Left ventricle myocardium inferior (tissue), 1 donor: ENCODE measurements at places on chromosomes 5 and 9. TPM values are rescaled to one million over a fixed set of nuclear protein-coding genes. Genes with fewer than 3 reads are reported as not detected.

The IL9 gene
- total RNA-seq: not detected

GRCh38 chr5:120344181-120344580 lies 119.9 kb upstream of the PRR16 start:
- no peaks in the 10 kb centered on the region for H3K4me1 ChIP-seq
- H3K27me3 ChIP-seq: no peaks in the 10 kb centered on the region
- no peak overlapping the region for H3K27ac ChIP-seq
- no peak overlapping the region for H3K4me3 ChIP-seq
- no peaks in the 10 kb centered on the region for H3K36me3 ChIP-seq

GRCh38 chr5:89377767-89378455 lies 494.9 kb upstream of the MEF2C start:
- H3K27me3 ChIP-seq: no peaks in the 10 kb centered on the region
- H3K4me3 ChIP-seq: no peak overlapping the region
- no peaks in the 10 kb centered on the region for H3K36me3 ChIP-seq
- H3K27ac ChIP-seq: no peak overlapping the region
- no peak for DNase-seq
- H3K4me1 ChIP-seq: no peaks in the 10 kb centered on the region

DNA sequence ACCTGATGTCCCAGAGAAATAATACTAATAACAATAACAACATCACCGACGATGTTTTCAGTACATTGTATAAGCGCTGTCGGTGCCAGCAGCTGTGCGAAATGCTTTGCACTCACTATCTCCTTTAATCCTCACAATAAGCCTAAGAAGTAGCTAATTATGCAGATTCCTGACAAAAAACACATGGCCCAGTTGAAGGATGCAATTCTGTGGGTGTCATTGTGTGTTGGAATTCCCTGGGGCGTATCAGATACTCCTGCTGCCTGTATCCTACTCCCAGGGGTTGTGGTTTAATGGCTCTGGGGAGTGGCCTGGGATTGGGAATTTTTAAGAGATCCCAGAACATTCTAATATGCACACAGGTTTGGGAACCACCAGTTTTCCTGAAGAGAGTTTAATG lies 154.0 kb downstream of the RGS3 start:
- no peaks in the 10 kb centered on the region for H3K27me3 ChIP-seq
- no peak overlapping the region for H3K4me3 ChIP-seq
- no peak for DNase-seq

DNA sequence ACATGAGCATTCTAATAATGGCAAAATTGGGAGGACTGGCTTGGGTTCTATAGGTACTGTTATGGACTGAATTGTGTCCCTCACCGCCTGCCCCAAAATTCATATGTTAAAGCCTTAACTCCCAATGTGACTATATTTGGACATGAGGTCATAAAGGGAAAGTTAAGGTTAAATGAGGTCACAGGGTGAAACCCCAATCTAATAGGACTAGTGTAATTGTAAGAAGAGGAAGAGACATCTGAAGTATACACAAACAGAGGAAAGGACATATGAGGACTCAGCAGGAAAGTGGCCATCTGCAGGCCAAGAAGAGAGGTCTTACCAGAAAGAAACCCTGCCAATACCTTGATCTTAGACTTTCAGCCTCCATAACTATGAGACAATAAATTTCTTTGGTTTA lies 23.1 kb downstream of the RNF180 start:
- H3K27me3 ChIP-seq: no peaks in the 10 kb centered on the region
- peaks cover 47% of the 10 kb centered on the region for H3K4me1 ChIP-seq
- H3K36me3 ChIP-seq: no peaks in the 10 kb centered on the region
- no peak for DNase-seq
- H3K27ac ChIP-seq: no peak overlapping the region

- no peak overlapping the region for H3K27ac ChIP-seq
- H3K4me3 ChIP-seq: no peak overlapping the region
- no peaks in the 10 kb centered on the region for H3K27me3 ChIP-seq
- no peak for DNase-seq
- peaks cover 8% of the 10 kb centered on the region for H3K4me1 ChIP-seq
Measured at GRCh38 chr9:93648181-93648580, 71.8 kb downstream of the PHF2 start.
